ENCODE measurements at places on chromosomes 1 and 21.

DNA sequence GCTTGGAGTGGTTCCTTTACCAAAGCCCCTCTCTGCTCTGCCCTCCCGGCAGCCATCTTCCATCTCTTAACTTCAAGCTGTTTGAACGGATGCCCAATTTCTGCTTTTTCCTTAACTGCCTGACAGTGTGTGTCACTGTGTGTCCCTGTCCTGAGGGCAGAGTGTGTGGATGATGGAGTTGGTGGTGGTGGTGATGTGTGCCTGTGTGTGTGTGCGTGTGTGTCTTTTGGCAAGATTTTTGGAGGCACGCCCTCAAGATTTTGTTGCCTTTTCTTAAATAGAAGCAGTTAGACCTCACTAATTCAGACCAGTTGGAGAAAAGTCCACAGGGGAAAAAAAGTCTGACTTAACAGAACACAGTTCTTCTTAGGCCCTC is 30.3 kb downstream of the SERTAD4 start:
- no peak for DNase-seq

GRCh38 chr21:42269386-42269785 is 45.8 kb downstream of the TFF3 start:
- DNase-seq = no peak

GRCh38 chr1:156444407-156445001 is 56.1 kb downstream of the MEF2D start:
- DNase-seq = no peak

DNA sequence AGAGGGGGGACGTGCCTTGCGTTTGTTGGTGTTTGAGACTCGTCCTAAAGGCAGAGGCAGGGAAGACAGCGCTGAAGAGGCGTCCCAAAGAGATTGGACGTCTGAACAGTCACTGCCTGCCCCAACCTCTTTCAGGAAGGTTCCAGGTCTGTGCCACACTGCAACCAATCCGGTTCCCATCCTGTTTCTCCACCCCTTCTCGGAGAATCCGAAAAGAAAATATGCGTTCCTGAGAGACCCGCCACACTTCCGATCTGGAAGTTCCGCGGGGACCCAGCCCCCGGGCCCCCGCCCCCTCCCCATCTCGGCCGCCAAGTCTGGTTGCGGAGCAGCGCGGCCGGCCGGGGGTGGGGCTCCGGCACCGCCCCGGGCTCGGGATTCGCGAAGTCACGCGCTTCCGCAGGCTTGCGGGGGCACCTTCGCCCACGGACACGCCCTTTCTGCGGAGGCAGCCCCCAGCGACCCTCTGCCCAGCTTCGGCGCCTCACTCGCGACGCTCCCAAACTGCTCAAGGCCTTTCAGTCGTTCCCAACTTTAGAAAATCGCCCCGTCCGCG is 124.5 kb upstream of the DPYD start:
- DNase-seq = no peak

DNA sequence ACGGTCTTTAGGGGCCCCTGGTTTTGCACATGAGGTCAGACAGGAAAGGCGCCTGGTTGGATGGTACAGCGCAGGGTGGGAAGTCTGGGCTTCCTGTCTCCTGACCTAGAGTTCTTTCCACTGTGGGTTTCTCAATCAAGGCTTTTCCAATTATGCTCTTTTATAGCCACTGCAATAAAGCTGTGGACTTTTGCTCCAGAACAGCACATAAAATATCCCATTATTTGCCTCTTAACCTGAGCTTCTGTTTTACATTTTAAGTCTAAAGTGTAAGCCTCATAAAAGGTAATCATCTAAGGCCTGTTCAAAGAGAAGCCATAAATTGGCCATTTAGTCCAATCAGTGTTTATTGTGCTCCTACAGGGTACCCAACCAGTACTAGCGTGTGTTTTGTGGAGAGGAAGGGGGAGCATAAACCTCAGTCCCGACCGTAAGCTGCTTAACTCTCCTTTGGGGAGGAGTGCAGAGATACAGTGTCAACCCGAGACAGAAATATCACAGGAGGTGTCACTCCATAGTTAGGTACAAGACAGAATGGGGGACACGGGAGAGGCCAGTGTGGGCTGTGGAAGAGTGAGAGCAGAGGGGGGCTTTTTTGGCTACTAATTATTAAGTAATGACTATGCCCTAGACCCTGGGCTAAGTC is 270.0 kb downstream of the TRABD2B start:
- DNase-seq = no peak

GRCh38 chr1:15918962-15919715 is 56.8 kb downstream of the ZBTB17 start:
- DNase-seq = no peak

All from T follicular helper cell (primary cell).